ENCODE measurements at places on chromosomes 3 and 15.

GRCh38 chr3:112375117-112375516 lies 42.2 kb downstream of the CD200 start:
- DNase-seq: no peak

DNA sequence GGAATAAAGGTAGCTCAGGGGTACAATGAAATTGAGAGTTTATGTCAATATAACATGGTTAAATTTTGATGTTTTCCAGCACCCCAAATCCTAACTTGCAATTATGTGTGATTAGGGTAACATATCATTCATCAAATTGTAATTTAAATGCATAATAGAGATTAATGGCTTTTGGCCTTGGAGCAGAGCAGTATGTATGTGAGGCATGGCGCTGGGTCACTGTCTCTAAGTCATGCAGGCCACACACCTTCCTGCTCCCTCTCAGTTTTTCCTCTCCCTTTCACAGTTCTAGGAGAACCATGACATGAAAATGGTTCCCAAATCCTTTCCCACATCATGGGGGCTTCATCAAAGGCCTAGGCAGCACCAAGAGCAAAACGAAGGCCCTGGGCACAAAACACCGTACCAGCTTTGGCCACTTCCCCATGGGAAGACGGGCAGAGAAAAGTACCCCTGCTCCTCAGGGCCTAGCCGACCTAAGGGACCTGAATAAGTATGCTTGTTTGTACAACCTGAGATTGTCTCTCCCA lies 3.9 kb upstream of the SRP14 start:
- DNase-seq: peak; percentile 14

DNA sequence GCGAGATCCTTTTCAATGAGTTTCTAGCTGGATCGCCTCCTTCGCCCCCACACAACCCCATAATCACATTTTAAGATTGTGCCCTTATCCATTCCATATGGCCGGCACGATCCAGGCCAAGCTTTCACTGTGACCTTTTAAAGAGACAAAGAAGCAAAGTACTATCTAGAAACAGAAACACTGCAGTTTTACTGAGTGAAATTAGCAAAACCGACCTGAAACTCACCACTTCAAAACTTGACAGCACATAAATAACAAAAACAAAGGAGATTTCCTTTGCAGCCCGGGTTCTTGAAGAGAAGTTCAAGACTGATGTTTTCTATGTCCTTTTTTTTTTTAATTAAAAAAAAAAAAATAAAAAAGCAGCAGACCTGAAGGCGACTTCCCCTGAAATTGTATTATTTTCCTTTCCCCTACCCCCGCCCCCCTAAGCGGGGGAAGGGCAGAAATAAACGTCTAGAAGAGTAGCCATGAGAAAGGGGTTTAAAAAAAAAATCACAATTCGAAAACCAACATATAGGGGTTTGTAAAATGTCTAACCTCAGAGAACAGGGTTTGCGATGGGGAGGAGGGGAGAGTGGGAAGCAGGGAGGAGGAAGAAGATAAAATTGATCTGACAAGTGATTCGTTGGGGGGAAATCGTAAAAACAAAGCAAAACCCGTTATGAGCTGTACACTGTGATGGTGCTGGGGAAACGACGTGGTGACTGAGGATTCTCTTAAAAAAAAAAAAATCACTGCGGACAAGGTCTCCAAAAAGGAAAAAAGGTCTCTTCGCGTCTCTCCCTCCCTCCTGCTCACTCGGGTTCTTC lies 1.5 kb downstream of the SATB1 start:
- peak; percentile 55 for DNase-seq

DNA sequence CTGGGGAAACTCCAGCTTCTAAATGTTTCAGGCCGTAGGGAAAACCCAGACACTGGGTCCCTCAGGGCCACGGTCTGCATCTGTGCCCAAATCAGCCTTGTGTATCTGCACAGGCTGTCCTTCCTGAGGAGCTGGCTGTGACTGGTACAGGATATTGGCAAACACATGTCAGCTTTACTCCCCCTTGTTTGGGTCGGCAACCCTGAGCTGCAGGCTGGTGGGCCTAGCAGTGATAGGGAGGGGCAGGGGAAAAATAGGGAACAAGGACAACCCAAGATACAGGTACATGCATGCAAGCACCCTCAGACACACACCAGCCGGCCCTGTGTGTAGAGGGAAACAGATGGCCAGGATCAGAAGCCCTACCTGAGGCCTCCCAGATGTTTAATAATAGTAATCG lies 28.7 kb upstream of the HCN4 start:
- DNase-seq: no peak

GRCh38 chr3:159792070-159792469 lies 196.6 kb upstream of the IL12A start:
- DNase-seq: no peak

- no peak for DNase-seq
These were observed 27.7 kb downstream of the NR2F2 start for GRCh38 chr15:96358001-96358801.

- no peak for DNase-seq
These were observed 10.5 kb downstream of the BFSP2 start for GRCh38 chr3:133410191-133410892.

DNA sequence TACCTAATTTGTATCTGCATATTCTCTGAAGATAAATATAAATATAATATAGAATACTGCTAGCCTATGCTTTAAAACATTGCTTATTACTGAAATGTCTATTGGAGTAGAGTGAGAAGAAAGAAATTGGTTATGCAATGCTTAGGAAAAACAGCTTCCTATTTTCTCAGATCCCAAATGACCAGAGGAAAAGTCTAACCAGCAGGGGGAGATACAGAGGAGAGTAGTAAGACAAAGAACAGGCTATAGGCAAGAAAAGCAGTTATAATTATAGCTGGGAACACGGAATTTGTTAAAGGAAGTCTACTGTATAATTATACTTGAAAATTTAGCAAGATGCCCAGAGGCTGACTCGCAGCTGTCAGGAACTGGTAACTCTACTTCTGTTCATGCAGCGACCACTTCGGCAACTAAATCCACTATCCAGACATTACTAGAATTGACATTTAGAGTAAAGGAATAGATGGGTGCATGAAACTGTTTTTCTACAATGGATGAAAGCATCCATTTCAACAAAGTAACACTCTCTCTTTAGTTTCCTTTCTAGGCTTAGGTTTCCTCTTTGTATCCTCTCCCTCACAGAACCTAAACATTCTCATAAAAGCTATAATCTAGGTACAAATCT lies 97.2 kb downstream of the TBC1D5 start:
- no peak for DNase-seq

DNA sequence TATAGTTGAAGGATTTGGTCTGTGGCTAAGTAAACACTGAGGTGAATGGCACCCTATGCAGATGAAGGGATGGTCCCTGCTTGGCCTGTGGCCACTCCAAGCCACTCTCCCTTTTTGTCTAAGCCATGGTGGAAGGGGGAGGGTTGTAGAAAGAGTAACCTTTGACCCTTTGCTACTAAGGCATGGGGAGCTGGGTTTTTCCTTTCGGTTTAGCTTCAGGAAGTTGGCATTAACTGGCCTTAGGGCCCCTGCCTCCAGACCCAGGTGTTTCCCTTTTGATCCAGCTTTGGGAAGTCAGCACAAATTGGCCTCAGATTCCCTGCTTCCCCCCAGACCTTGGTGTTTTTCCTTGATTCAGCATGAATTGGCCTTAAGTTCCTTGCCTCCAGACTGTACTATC lies 49.5 kb downstream of the EFCAB12 start:
- DNase-seq: no peak

- no peak for DNase-seq
These were observed 23.0 kb downstream of the NMNAT3 start for GRCh38 chr3:139654637-139655365.

DNA sequence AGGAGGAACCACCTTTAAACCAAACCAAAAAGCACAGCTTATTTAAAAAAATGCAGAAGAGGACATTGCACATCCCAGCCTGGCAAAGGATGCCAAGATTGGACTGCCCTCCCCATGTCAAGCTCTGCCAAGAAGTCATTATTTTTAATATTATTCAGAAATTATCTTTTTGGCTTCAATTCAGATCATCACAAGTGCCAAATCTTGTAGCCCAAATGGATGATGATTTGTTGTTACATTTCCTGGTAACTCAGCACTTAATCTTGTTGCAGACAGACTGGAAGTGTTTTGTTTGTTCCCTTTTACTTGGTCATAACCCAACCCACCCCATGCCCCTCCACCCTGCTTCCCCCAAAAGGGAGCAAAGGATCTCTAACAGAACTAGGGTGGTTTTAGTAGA lies 28.1 kb upstream of the LXN start:
- DNase-seq: no peak

DNA sequence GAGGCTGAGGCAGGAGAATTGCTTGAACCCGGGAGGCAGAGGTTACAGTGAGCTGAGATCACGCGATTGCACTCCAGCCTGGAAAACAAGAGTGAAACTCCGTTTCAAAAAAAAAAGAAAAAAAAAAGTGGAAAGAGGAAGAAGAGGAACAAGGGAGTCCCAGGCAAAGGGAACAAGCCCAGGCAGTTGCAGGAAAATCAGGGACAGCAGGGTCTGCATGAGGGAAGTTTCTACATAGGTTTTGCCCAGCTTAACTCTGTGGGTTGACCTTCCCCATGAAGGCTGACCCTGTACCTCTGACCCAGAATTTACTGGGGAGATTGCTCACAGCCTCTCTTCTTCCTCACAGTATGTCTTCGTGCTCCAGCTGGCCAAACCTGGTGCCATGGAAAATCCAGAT lies 12.3 kb downstream of the RBP1 start:
- no peak for DNase-seq

DNA sequence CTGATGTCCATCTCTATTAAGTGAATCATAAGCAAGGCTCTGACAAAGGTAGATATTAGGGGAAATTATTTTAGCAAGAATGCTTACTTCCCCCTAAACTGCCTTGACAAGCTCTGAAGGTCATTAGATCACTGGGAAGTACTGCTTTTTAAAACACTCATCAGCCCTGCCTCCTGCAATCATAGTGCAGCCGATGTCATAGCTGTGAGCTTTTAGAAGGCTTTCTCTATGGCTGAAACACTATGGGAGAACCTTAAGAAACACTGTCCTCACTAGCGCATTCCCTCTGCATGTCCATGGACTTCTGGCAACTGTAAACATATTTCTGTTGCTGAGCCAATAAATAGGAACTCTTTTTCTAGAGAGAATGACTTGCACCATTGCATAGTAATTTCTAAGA lies 38.7 kb upstream of the PTPRG start:
- DNase-seq: no peak

GRCh38 chr3:195693428-195694216 lies 27.2 kb upstream of the MUC20 start:
- no peak for DNase-seq

- no peak for DNase-seq
These were observed 7.5 kb downstream of the CDC25A start for GRCh38 chr3:48180531-48181253.

- DNase-seq: no peak
These were observed 203.4 kb downstream of the MEIS2 start for GRCh38 chr15:36896949-36897348.

DNA sequence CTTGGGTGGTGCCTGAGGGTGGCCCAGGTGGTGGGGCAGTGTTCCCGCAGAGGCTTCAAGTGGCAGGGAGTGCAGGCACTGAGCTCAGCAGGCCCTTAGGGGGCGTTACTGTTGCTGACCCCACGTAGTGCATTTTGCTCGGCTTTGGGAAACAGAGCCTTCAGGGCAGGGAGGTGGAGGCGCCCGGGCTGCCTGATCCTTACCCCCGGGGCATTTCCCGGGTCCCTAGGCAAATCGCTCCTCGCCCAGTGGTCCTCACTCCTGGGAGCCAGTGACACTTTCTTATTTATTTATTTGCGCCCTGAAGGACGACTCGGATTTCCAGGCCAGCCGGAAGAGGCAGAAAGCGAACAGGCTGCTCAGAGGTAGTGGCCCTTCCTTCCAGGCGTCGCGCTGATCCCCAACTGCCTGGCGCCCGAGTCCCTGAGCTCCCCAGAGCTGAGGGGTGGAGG lies 10.1 kb upstream of the FOXB1 start:
- no peak for DNase-seq

- no peak for DNase-seq
These were observed 662 bp upstream of the GLCE start for GRCh38 chr15:69159805-69160140.

- no peak for DNase-seq
These were observed 53.8 kb downstream of the FSIP1 start for GRCh38 chr15:39728845-39729244.

- peak; percentile 61 for DNase-seq
These were observed 656 bp downstream of the CD47 start for GRCh38 chr3:108090049-108090700.

GRCh38 chr3:133953297-133953696 lies 57.6 kb upstream of the RAB6B start:
- DNase-seq: no peak

DNA sequence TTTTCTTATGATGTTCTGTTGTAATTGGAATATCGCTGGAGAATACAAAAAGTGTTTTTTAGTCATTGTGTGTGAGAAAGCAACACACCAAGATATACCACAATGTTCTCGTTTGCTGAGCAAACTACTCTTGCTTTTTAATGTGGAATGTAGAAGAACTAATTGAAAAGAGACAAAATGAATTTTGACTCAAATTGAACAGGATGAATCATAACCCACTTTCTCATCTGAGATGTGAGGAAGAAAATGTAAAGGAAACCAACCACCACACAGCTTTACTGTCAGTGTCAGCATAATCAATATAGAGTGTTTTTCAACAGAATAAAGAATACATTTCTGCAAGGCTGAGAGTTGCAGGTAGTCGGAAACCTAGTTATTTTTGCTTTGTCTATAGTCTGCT lies 448.8 kb upstream of the TPRG1 start:
- no peak for DNase-seq

- DNase-seq: no peak
These were observed 94.1 kb upstream of the SKOR1 start for GRCh38 chr15:67731112-67731721.

GRCh38 chr3:119148493-119149180 lies 2.7 kb downstream of the TEX55 start:
- no peak for DNase-seq

DNA sequence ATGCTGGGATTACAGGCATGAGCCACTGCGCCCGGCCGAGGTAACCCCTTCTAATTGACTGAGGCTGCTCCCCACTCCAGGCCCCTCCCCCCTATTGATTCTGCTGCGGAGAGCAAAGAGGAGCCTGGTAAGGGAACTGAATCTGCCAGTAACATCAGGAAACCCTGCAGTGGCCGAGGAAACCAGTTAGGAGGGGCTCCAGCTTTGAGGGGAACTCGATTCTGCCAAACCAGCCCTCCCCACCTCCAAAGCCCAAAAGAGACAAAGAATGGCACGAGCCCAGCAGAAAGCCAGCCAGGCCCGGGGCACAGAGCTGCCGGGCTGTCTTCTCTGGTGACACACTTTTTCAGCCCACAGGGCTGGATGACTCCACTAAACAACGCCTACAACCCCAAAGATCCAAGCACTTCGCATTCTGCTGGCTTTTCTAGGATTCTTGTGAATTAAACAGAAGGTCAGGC lies 15.0 kb upstream of the ACAD9 start:
- DNase-seq: no peak

- DNase-seq: no peak
These were observed 22.9 kb downstream of the ADAMTS17 start for GRCh38 chr15:100318880-100319279.

- no peak for DNase-seq
These were observed 1.1 kb downstream of the SNRK start for GRCh38 chr3:43287500-43287873.
